ENCODE measurements at places on chromosomes 5 and 9. TPM values are rescaled to one million over a fixed set of nuclear protein-coding genes. Genes with fewer than 3 reads are reported as not detected.
A peak's percentile ranks its signal among the peaks of the same experiment; 100 is the strongest.

DNA sequence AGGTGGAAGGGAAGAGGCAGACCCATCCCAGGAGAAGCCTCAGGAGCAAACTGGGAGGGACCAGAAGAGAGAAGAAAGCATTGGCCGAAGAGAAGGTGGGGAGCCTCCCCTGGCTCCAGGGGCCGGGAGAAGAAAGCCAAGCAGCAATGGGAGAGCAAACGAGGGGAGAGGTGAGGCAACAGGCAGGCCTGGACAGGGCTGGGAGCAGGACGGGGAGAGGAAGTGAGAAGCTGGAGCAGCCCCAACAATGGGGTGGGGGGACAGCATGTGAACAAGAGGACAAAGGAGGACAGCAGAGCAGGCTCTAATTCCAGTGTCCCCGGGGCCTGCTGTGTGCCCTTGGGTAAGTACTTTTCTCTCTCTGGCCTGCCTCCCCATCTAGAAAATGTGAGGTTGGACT is 115.3 kb downstream of the PSD2 start:
- DNase-seq = peak; percentile 40

DNA sequence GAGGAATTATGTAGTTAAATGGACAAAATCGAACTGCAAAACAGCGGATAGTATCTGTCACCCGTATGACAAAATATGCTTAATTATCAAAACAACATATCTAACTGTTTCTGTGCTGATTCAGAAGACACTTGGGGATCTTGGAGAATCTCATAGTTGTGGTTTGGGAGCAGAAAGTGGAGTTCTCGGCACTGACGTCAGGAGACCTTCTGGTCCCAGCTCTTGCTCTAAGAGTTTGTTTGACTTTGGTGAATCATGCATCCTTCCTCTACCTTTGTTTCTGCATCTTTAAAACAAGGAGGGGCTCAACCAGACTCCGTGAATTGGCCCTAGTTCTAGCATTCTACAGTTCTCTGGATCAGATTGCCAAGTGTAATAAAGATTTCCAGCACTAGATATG is 37.0 kb upstream of the TAF1L start:
- DNase-seq = peak; percentile 96

DNA sequence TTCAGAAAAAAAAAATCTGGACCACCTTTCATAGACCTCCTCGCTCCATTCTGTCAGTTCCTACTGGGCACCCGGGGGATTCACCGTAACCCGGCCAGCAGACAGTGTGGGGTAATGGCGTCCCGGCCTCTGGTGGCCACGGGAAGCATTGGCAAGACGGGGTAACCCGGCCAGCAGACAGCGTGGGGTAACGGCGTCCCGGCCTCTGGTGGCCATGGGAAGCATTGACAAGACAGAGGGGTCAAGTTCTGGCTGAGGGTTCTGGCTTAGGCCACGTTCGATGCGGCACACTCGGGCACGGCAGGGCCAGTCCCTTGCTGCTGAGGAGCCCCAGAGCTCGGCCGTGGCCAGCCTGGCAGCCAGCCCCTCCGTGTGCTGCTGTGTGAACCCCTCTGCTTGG is 116.2 kb upstream of the RAPGEF1 start:
- DNase-seq = no peak

- no peak for DNase-seq
Measured at GRCh38 chr5:170296036-170296934, 1.3 kb downstream of the LCP2 start.

DNA sequence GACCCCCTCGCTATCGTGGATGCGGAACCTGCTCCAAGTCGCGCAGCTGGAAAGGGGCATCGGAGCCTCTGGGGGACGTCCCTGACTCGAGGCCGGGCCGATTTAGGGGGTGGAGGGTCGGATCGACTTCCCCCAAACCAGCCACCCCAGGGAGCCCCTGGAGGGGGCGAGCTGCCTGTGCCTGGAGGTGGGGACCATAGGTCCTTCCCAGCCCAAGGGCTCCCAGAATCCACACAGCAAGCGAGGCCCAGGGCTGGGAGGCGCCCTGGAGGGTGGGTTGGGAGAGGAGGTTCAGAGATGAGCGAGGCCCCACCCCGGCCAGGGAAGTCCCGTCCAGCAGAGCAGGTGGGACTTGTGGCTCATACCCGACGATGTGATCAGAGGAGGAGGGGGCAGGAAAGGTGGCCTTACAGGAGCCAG is 147.6 kb downstream of the GAPVD1 start:
- DNase-seq = no peak

- no peak for DNase-seq
Measured at GRCh38 chr5:39955156-39955555, 530.4 kb upstream of the DAB2 start.

DNA sequence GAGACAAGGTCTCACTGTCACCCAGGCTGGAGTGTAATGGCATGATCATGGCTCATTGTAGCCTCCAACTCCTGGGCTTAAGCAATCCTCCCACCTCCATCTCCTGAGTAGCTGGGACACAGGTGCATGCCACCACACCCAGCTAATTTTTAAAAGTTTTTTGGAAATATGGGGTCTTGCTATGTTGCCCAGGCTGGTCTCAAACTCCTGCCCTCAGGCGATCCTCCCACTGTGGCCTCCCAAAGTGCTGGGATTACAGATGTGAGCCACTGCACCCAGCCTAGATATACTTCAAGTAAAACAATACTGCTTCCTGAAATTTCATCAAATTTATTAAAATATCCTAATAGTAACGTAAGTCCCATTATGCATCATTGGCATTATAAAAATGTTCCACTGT is 33.4 kb downstream of the STARD4 start:
- no peak for DNase-seq

- peak; percentile 86 for DNase-seq
Measured at GRCh38 chr5:169302491-169303118, 1.7 kb upstream of the SLIT3 start.

DNA sequence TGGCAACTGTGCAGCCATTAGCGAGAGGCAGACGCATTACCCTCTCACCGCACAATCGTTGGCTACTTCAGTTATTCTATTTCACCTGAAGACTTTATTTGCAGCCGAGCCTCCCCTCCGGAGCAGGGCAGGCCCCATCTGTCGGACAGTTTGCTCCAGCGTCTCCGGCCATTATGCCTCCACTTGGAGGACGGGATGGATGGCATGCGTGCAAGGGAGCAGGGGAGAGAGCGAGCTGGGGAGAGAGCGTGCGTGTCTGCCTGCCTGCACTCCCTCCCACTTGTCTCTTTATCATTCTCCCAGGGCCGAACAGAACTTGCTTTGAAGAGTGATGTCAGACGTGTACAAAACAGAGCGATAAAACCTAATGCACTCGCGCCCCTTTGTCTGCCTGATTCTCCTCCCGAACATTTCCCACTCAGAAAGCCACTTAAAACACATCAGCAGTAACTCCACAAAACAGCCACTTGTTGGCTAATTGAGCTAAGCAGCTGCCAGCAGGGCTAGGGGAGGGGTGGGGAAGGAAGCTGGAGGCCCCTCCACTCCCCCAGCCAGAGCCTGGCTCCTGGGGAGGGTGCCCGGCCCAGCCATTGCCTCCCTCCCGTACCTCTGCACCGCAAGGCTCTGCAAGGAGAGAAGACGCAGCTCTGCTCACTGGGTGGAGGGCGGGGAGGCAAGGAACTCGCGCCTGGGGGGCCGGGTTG is 43.4 kb upstream of the FUBP3 start:
- DNase-seq = no peak

The TPPP gene
- total RNA-seq = 0.17 TPM

The C9 gene
- not detected for total RNA-seq

The IFNA2 gene
- total RNA-seq = not detected

The MLANA gene
- not detected for total RNA-seq

Measured in MCF 10A (cell line).